ENCODE measurements at places on chromosomes 7 and 10. TPM values are rescaled to one million over a fixed set of nuclear protein-coding genes. Genes with fewer than 3 reads are reported as not detected.

The ELMO1 gene
- 27.9 TPM for total RNA-seq

DNA sequence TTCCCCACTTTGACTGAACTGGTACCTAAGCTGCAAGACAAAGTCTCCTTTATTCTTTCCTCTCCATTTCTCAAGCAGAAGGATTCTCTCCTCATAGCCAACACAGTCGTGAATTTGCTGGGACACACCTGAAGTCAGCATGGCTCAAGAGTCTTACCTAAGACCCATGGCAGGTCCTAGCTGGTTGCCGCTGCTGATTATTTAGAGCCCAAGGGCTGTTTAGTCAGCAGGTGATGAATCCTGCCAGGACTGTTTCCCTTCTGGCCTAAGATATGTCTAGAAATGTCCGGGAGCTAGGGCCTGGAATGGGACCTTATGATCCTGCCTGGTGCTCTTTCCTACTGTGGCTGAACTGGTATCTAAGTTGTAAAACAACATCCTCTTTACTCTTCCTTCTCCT lies 82.8 kb downstream of the AHCYL2 start:
- DNase-seq, result no peak

The AQP1 gene
- 0.82 TPM for total RNA-seq

DNA sequence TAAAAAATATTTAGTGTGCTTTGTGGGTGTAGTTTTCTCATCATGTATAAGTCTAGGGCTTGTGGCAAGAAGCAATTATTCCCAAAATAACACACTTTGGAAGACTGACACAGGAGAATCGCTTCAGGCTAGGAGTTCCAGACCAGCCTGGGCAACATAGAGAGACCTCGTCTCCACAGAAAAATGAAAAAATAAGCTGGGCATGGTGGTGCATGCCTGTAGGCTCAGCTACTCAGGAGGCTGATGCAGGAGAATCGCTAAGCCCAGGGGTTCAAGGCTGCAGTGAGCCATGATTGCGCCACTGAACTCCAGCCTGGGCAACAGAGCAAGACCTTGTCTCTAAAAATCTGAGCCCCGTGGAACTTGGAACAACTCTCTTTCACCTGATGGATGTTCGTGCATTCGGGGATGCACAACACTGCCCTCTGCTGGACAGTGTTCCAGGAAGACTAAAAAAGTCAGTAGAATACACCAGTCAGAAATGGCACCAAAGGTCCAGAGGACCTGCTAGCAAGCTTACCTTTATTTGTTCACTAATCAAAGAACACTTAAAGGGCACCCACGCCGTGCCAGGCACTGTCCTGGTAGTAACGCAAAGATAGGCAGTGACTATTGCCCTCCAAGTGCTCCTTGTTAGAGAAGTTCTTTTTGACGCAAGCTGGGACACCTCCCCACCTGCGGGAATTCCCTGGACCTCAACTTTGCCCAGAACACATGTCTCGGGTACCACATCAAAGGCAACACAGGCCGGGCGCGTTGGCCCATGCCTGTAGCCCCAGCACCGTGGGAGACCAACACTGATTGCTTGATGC lies 81.9 kb upstream of the CALN1 start:
- DNase-seq, result peak; percentile 5

DNA sequence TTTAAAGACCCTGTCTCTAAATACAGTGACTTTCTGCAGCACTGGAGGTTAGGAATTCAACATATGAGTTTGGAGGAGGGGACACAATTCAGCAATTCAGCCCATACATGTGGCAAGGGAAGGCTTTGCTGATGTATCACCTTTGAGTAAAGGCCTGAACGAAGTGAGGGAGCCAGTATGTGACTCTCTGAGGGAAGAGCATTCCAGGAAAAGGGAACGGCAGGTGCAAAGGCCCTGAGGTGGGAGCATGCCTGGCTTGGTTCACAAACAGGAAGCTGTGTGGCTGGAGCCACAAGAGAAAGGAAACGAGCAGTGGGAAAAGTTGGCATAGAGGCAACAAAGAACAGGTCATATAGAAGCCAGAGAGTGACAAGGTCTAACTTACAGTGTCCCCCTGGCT lies 72.9 kb downstream of the MTPN start:
- no peak for DNase-seq

GRCh38 chr7:102883098-102883860 lies 29.5 kb upstream of the LRRC17 start:
- DNase-seq, result no peak

Measured in glomerular endothelial cell (primary cell).